Sigmoid colon (tissue), 7 donors: ENCODE measurements at places on chromosomes 3 and 15. TPM values are rescaled to one million over a fixed set of nuclear protein-coding genes. Genes with fewer than 3 reads are reported as not detected.

Gene GP9
- not detected for total RNA-seq

Gene AKAP13
- 139 TPM for total RNA-seq

Gene TUSC7
- total RNA-seq: not detected

Gene OR5H15
- total RNA-seq: not detected

Gene GPR156
- total RNA-seq: 1.1 TPM

Gene ACOX2
- total RNA-seq: 26.0 TPM

Gene GOLGA6B
- total RNA-seq: not detected
